Small intestine (tissue), 16 donors: ENCODE measurements at places on chromosomes 1 and 21.

GRCh38 chr1:232302376-232303221 lies 327.3 kb downstream of the SIPA1L2 start:
- no peaks in the 10 kb centered on the region for H3K27me3 ChIP-seq
- no peak overlapping the region for H3K27ac ChIP-seq
- no peak for DNase-seq
- no peaks in the 10 kb centered on the region for H3K4me1 ChIP-seq
- no peaks in the 10 kb centered on the region for H3K36me3 ChIP-seq

- H3K4me1 ChIP-seq = no peaks in the 10 kb centered on the region
- no peak overlapping the region for H3K4me3 ChIP-seq
- H3K27me3 ChIP-seq = no peaks in the 10 kb centered on the region
These were observed 52.0 kb upstream of the PDC start for GRCh38 chr1:186512698-186513457.

- H3K27ac ChIP-seq = no peak overlapping the region
- peaks cover 9% of the 10 kb centered on the region for H3K4me1 ChIP-seq
- H3K27me3 ChIP-seq = peaks cover 6% of the 10 kb centered on the region
- no peak for DNase-seq
These were observed 2.8 kb downstream of the KCNN3 start for GRCh38 chr1:154867064-154867825.

GRCh38 chr1:107575226-107575625 lies 389.8 kb downstream of the VAV3 start:
- H3K27me3 ChIP-seq = no peaks in the 10 kb centered on the region
- no peaks in the 10 kb centered on the region for H3K4me1 ChIP-seq
- H3K27ac ChIP-seq = no peak overlapping the region
- H3K36me3 ChIP-seq = peaks cover 10% of the 10 kb centered on the region

- no peaks in the 10 kb centered on the region for H3K36me3 ChIP-seq
- no peaks in the 10 kb centered on the region for H3K27me3 ChIP-seq
- no peak for DNase-seq
- no peak overlapping the region for H3K4me3 ChIP-seq
These were observed 527.8 kb downstream of the MATN1 start for GRCh38 chr1:30195424-30196134.

DNA sequence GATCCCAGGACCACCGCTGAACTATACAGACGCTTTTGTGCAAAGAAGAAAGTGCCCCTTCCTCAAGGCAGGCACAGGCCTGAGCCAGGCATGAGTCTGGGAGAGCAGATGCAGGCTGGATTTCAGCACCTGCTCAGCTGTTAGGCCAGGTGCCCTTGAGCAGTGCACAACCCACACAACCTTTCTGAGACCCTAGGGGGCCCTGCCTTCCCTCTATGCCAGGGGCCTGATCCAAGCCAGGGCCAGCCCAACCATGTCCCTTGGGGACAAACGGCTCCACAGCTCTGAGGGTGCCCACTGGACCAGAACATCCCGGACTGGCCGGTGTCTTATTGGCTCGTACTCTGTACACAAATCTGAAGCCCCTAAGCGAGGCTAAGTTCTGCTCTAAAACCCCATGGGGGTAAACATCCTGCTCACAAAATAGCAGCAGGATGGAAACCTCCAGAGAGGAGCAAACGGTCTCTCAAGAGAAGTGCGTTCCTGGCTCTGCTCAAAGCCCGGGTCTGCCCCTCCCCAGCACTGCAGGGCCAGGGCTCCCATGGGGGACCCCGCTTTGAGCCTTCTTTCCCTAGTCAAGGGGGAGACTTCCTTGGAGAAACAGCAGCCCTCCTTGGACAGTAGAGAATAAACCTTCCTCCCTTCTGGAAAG lies 275.1 kb downstream of the NPHP4 start:
- H3K27me3 ChIP-seq = no peaks in the 10 kb centered on the region
- no peak overlapping the region for H3K4me3 ChIP-seq
- no peaks in the 10 kb centered on the region for H3K4me1 ChIP-seq
- no peaks in the 10 kb centered on the region for H3K36me3 ChIP-seq
- DNase-seq = no peak

DNA sequence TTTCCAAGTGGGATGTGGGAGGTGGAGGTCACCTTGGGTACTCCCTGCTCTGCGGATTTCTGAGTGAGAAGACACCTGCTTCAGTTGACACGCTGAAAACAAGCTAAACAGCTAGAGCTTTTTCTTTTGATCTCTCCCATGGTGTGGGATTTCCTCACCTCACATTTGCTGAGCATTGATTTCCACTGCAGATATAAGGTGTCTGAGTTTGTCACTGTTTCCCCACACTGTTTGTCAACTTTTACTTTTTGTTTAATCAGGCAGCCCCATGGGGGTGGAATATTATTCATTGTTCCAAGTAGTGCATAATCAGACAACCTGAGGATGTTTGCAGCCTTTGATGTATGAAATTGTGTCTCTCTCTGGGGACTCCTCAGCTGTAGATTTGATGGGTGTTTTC lies 49.5 kb downstream of the FASLG start:
- no peaks in the 10 kb centered on the region for H3K36me3 ChIP-seq
- DNase-seq = no peak
- no peak overlapping the region for H3K4me3 ChIP-seq
- H3K27ac ChIP-seq = no peak overlapping the region

GRCh38 chr1:224736619-224737352 lies 120.7 kb downstream of the CNIH3 start:
- no peak overlapping the region for H3K4me3 ChIP-seq
- H3K4me1 ChIP-seq = no peaks in the 10 kb centered on the region
- no peaks in the 10 kb centered on the region for H3K27me3 ChIP-seq
- DNase-seq = no peak

- H3K27me3 ChIP-seq = no peaks in the 10 kb centered on the region
- DNase-seq = no peak
- H3K4me3 ChIP-seq = no peak overlapping the region
- H3K4me1 ChIP-seq = no peaks in the 10 kb centered on the region
These were observed 22.1 kb upstream of the POU2F1 start for GRCh38 chr1:167198518-167199133.

- H3K36me3 ChIP-seq = no peaks in the 10 kb centered on the region
- no peak overlapping the region for H3K27ac ChIP-seq
- H3K4me1 ChIP-seq = no peaks in the 10 kb centered on the region
- no peak overlapping the region for H3K4me3 ChIP-seq
- no peaks in the 10 kb centered on the region for H3K27me3 ChIP-seq
These were observed 12.0 kb downstream of the XCL2 start for GRCh38 chr1:168531615-168532345.

- H3K27me3 ChIP-seq = no peaks in the 10 kb centered on the region
- no peak for DNase-seq
- no peaks in the 10 kb centered on the region for H3K4me1 ChIP-seq
- no peak overlapping the region for H3K4me3 ChIP-seq
These were observed 371.8 kb downstream of the HHAT start for GRCh38 chr1:210700511-210700910.

DNA sequence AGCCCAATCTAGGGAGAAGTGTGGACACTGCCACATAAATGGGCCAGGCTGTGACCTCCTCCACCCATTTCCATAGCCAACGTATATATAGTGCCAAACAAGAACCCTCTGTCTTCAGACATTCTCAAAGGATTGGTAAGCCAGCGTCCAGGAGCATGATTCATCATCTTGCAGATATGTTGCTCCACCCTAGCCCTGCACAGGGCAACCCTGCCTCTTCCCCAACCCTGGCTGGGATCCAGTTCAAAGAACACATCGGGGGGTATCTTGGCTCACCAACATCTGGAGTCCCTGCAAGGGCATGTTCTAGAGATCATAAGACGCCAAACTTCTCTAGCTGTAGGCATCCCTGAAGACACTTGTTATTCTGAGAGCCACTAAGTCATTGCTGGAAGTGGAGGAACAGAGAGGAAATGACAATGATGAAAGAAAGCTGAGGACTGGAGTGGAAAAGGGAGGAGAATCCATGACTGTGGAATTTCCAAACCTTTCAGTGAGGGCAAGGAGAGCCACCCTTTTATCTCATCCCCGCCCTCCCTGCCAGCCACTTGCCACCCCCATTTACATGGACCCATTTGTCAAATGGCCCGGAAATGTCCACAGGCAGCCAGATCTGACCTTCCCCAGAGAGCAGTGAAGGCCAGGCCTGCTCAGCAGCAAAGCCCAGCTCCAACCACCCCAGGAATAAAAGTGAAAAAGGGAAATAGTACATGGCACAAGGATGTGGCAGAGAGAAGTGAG lies 144.1 kb upstream of the CTTNBP2NL start:
- H3K4me1 ChIP-seq = no peaks in the 10 kb centered on the region
- no peak overlapping the region for H3K4me3 ChIP-seq
- DNase-seq = no peak
- no peaks in the 10 kb centered on the region for H3K27me3 ChIP-seq
- H3K27ac ChIP-seq = no peak overlapping the region

- H3K27me3 ChIP-seq = no peaks in the 10 kb centered on the region
- H3K27ac ChIP-seq = no peak overlapping the region
- H3K36me3 ChIP-seq = no peaks in the 10 kb centered on the region
- H3K4me1 ChIP-seq = no peaks in the 10 kb centered on the region
These were observed 55.1 kb downstream of the KIF26B start for GRCh38 chr1:245209658-245210435.

- H3K27ac ChIP-seq = no peak overlapping the region
- H3K4me3 ChIP-seq = no peak overlapping the region
- no peak for DNase-seq
- peaks cover 2% of the 10 kb centered on the region for H3K4me1 ChIP-seq
- no peaks in the 10 kb centered on the region for H3K27me3 ChIP-seq
These were observed 170.0 kb upstream of the IVNS1ABP start for GRCh38 chr1:185487026-185487425.

DNA sequence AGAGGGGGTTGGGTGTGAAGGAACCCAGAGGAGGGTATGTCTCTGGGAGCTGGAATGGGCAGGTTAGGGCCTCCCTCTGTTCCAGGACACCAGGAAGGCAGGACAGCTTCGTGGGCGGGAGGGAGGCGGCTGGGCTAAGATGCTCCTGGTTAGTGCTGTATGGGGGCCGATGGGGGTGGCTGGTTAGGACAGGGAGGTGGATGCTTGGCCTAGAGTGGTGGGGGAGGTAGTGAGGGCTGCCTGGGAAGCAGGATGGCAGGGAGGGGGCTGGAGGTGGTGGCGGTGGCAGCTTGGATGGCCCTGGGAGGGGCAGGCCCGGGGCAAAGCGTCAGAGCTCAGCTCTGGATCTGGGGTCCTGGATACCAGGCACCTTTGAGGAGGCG lies 6.2 kb upstream of the MMP23B start:
- no peaks in the 10 kb centered on the region for H3K27me3 ChIP-seq
- H3K27ac ChIP-seq = no peak overlapping the region
- no peaks in the 10 kb centered on the region for H3K36me3 ChIP-seq
